Fibroblast of the aortic adventitia (primary cell): ENCODE measurements at places on chromosomes 16 and 17. TPM values are rescaled to one million over a fixed set of nuclear protein-coding genes. Genes with fewer than 3 reads are reported as not detected.

SLC38A8 gene
- not detected in 2 replicates for total RNA-seq

SHBG gene
- 0.25 and 0.36 TPM in 2 replicates for total RNA-seq

CASKIN1 gene
- 0.18 TPM in 1 of 2 replicates, not detected in the other for total RNA-seq

HBA2 gene
- not detected in 2 replicates for total RNA-seq

KRTAP17-1 gene
- not detected in 2 replicates for total RNA-seq
